ENCODE measurements at places on chromosomes 5 and 9.
A peak's percentile ranks its signal among the peaks of the same experiment; 100 is the strongest.

DNA sequence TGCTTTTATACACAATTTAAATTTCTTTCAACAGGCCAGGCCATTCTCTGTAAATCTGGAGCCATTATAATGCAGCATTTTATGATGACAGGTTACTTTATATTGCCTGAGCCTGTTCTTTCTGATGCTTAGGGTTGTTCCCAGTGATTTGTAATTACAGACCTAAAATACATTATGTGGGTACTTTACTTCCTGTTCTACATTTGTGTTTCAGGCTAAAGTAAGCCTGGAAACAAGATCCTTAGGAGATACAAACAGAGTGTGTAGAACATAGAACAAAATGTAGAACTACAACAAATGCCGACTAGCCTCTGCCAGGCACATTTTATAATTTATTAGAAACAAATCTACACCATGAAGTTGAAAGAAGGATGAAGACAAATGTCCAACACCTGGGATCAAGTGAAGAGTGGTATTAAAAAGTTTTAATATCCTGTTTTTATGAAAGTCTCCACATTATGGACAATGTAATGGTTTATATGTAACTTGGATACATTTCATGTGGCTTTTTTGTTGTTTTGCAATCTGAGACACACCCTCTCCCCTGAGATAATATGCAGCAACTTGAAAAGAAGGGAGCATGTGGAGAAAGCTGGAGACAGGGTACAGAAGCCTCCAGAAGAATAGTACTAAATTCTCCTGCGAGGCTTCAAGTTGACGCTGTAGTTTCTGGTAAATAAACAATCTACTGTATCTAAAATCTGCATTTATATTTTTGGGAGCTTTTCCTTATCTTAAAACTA is 46.9 kb downstream of the VCAN start:
- no peak for DNase-seq

GRCh38 chr5:133777951-133778350 is 165.6 kb upstream of the FSTL4 start:
- no peak for DNase-seq

GRCh38 chr5:148483750-148484149 is 100.0 kb downstream of the FBXO38 start:
- no peak for DNase-seq

GRCh38 chr5:124956471-124957029 is 210.1 kb upstream of the ZNF608 start:
- DNase-seq = no peak

DNA sequence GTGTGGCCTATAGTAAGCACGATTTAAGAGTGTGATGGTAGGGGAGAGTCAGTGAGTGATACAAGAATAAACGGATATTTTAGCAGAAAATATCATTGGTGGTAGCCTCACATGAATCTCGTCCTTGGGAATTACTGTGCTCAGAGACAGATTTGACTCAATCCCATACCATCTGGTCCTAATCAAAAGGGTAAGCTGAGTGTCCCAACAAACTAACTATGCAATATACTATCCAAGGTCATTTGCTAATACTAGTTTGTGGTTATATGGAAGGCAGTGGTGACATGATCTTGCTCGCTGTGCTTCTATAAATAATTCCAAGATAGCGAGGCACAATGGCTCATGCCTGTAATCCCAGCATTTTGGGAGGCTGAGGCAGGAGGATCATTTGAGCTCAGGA is 103.2 kb downstream of the TRPM6 start:
- no peak for DNase-seq

DNA sequence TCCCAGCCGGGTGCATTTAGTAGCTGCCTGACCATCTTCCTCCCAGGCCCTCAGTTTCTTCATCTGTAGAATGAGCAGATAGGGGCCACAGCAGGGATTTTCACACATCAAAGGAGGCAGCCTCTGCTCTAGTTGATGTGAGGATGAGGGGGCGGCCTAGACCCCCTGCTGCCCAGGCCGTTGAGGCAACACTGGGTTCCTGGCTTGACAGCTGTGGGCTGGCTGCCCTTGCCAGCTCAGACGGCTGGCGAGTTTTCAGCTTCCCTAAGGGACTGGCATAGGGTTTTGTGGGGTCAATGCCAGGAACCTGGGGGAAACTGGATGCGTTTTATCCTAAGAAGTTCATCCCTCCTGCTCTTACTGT is 49.6 kb downstream of the NDST1 start:
- DNase-seq = no peak

DNA sequence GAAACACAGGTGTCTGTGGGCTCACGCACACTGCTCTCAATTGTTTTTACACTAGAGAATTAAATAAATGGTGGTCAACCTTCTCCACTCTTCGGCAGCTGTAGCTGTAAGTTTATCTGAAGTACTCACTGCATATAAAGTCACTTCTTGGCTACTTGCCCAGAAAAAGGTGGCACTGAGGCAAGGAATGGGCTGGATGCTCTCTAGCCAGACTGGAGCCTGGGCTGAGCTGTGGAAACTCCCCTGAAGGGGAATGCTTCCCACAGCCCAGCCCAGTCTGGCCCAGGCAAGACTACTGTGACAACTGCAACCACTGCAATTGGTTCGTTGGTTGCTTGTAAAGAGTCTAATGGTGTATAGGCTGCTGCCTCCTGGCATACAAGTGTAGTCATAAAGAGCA is 4.5 kb downstream of the LEAP2 start:
- no peak for DNase-seq

DNA sequence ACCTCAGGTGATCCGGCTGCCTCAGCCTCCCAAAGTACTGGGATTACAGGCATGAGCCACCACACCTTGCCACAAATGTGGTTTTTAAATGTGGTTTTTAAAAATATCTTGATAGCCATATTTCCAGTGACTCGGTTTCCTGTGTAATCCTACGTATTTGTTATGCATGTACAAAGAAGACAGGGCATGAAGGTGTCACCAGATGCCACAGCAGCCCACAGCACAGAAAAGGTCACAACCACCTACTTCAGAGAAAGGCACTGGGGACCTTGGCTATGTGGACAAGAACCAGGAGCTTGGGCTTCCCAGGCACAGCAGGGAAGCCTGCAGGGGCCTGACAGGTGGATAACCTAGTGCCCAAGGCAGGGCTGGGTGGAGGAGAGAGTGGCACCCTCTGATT is 38.0 kb downstream of the C9orf50 start:
- DNase-seq = no peak

GRCh38 chr9:16125629-16126028 is 572.8 kb downstream of the CCDC171 start:
- DNase-seq = no peak

GRCh38 chr9:111481885-111482636 is 2.1 kb downstream of the ECPAS start:
- DNase-seq = peak; percentile 19

DNA sequence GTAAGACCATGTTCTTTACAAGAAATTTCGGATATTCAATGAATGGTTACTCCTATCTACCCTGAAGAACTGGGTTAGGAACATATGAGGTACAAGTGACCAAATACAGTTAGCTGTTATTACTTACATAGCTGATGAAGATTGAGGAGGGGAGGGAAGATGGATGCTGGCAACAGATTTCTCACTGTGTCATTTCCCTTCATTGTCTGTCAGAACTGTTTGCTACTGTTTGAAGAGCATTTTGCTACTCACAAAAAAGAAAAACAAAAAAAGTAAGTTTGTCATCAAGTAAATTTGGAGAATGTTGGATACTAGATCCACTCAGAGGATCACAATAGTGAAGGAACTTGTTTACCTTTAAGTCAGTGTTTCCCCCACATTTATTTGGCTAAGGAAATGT is 53.7 kb downstream of the ENC1 start:
- no peak for DNase-seq

DNA sequence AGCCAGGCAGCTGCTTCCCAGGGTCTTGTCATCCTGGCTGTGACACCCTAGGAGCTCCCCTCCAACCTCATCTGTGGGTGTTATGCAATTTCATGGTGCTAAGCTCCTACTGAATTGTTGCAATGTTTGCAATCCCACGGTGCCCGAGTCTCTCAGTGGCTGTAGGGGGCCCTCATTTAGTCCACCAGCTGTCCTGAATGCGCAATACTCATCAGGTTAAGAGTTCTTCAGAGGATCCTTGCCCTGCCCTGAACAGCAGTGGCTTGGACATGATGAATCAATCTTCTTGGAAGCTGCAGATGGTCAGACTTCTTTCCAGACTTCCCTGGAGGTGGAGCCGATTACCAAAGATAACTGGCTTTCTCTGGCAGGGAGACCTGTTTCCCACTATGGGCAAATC is 584.1 kb downstream of the CCDC171 start:
- DNase-seq = no peak

GRCh38 chr9:98597236-98597771 is 111.4 kb downstream of the GABBR2 start:
- no peak for DNase-seq

GRCh38 chr9:133333011-133333410 is 3.0 kb downstream of the SURF6 start:
- no peak for DNase-seq

- DNase-seq = no peak
Measured at GRCh38 chr9:68808338-68808890, 103.4 kb downstream of the PIP5K1B start.

GRCh38 chr9:76456202-76456926 is 2.6 kb upstream of the GCNT1 start:
- DNase-seq = peak; percentile 50

DNA sequence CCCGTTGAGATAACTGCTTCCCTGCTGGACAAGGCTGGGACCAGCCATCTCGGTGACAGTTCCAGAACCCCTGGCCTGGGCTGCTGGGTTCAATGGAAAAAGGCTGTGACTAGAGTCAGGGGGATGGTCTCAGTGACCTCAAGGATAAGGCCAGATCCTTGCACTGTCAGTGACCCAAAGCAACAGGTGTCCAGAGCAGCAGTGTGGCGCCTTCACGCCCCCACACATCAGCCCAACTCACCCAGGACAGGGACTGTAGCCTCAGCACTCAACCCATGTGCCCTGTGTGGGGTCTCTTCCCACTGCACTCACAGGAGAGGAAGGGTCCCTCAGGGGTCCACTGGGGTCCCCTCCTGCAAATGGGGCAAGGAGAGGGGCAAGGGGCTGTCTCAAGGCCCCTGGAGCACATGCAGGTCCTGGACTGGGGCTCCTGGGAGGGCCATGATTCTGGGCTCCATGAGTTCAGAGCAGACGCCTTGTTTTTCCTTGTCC is 698 bp upstream of the LCN2 start:
- DNase-seq = no peak

- DNase-seq = no peak
Measured at GRCh38 chr9:4620881-4621555, 41.1 kb upstream of the PLPP6 start.

GRCh38 chr5:134103998-134104654 is 10.4 kb upstream of the TCF7 start:
- DNase-seq = no peak

- no peak for DNase-seq
Measured at GRCh38 chr5:136350343-136350742, 15.0 kb downstream of the TRPC7 start.

DNA sequence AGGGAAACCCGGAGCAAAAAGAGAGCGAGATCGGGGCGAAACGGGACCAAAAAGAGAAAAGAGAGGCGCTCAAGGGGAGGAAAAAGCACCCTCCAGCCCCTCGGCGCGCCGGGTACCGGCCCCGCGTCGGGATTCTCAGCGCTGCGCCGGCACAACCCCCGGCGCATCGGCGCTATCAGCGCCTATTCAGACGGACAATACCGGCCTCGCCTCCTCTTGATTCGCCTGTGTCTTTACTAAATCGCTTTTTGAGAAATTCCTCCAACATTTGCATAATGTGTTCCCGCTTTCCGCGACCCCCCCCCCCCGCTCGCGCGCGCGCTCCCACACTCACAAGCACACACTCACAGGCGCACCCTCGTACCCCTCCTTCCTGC is 578 bp downstream of the LHX6 start:
- no peak for DNase-seq

All from umbilical cord (tissue), 2 donors.